ENCODE measurements at places on chromosomes 6 and 20. TPM values are rescaled to one million over a fixed set of nuclear protein-coding genes. Genes with fewer than 3 reads are reported as not detected.

DNA sequence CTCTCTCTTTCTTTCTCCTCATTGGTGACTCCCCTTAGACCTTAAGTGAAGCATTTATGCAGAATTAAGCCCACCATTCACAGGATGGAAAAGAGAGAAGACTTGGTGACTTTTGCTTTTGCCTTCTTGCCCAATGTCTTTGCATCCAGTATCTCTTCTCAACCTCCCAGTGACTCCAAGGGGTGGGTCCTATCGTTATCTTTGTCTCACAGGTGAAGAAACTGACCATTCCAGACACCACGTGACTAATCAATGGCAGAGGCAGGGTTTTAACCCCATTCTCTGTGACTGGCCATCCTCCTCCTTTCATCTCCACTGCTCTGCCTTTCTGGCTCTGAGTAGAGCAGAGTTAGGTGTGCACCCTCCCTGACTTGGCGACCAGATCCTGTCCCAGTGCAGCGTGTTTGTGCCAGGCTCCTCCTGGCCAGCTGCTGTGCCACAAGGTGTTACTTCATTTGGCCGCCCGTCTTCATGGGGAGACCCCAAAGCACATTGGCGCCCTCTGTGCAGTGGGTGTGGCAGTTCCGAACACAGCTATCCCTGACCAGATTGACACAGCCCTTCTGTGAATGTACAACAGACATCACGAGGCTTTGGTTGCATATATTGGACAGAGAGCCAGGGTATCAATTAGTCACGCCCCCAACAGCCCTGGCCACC lies 501.3 kb downstream of the CD83 start:
- no peak for DNase-seq

DNA sequence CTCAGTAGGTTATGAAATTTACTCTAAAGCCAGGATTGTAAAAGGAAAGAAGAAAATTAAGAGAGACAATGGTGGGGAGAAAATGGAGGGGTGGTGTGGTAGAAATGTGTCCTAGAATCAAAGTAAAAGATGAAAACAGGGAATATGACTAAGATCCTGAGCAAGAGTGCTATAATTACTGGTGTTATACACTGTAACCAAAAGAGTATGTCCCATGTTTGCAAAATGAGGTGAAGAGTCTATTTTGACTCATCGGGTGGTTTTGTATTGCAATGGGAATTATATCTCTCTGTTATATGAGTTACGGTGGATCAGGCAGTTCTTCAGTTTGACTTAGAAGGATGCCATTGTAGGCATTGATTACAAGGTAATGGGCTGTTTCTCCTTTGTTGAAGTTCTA lies 8.5 kb downstream of the L3MBTL3 start:
- DNase-seq: no peak

GRCh38 chr6:53130569-53131290 lies 17.9 kb downstream of the GCM1 start:
- DNase-seq: no peak

GRCh38 chr6:124203101-124203811 lies 399.6 kb downstream of the NKAIN2 start:
- no peak for DNase-seq

GRCh38 chr6:33827546-33828451 lies 24.0 kb upstream of the MLN start:
- DNase-seq: no peak

- DNase-seq: no peak
Measured at GRCh38 chr20:53045941-53046340, 73.8 kb downstream of the TSHZ2 start.

GRCh38 chr6:138110229-138110628 lies 3.0 kb upstream of the PERP start:
- DNase-seq: no peak

DNA sequence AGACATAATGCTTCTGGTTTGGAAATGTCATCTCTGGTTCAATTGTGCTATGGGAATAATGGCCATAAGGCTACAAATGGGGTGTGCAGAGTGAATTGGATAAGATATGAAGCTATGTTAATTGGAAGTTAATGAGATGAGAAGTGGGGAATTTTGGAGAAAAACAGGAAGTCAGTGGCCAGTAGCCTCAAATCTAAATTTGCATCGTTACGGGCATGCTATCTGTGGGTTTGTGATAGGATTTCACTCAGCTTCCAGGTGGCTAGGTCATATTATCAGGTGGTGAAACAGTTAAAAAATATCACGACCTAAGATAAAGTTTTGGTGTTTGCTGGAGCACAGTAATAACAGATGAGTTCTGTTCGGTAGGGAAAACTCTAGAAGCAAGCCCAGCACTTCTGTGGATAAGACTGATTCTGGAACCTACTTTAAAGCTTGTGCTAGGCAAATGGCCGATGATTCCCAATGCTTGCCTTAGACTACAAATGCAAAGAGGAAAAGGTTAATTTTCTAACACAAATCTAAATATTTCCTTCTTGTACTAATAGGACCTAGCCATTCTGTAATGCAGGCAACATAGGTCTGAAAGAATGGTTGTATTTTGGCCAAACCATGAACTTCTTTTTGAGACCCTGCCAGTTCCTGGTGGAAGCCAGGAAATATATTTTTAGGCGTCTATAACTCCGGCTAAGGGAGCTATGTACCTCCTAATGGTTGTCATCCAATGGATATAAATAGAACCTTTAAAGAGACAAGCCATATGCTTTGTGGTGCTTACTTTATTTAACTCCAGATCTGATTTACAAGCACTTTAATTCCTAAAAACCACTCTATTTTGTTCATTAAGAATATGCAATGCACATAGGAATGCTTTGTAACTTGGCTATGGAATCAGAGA lies 111.0 kb downstream of the PLCB1 start:
- DNase-seq: no peak

- DNase-seq: no peak
Measured at GRCh38 chr6:33079580-33079979, 3.8 kb downstream of the HLA-DPB1 start.

GRCh38 chr6:72976484-72976883 lies 248.8 kb downstream of the KHDC1L start:
- no peak for DNase-seq

DNA sequence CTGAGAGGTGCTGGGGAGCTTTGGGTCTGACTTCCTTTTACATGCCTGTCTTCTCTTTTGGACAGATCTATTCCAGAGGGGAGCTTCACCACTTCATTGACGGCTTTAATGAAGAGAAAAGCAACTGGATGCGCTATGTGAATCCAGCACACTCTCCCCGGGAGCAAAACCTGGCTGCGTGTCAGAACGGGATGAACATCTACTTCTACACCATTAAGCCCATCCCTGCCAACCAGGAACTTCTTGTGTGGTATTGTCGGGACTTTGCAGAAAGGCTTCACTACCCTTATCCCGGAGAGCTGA lies 13.1 kb downstream of the PRDM1 start:
- DNase-seq: no peak

- peak; percentile 38 for DNase-seq
Measured at GRCh38 chr6:5135788-5136376, 50.7 kb downstream of the PPP1R3G start.

- no peak for DNase-seq
Measured at GRCh38 chr6:104506429-104506828, 353.3 kb downstream of the HACE1 start.

DNA sequence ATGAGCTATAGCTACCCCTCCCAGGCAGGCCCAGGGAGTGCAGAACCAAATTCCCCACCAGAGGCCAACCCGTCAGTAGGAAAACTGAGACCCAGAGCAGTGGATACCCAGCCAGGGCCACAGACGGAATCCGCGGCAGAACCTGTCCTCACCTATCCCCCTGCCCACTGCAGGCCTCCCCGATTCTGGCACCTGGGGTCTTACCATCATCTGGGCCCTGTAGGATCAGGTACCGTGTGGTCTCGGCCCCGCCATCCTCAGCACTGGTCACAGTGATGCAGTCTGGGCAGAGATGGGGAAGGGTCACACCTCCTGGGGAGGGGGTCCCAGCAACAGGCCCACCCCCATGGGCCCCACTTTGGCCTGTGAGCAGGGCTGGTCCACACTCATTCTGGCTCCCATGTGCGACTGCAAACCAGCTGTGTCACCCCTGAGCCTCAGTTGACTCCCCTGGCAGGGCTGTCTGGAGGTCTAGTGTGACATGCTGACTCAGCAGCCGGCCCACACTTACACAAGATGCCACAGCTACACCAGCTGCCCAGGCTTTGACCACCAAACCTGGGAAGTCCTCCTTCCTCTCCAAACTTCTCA lies 3.8 kb downstream of the ZNF335 start:
- DNase-seq: no peak

- no peak for DNase-seq
Measured at GRCh38 chr6:142744836-142745235, 200.1 kb downstream of the HIVEP2 start.

DNA sequence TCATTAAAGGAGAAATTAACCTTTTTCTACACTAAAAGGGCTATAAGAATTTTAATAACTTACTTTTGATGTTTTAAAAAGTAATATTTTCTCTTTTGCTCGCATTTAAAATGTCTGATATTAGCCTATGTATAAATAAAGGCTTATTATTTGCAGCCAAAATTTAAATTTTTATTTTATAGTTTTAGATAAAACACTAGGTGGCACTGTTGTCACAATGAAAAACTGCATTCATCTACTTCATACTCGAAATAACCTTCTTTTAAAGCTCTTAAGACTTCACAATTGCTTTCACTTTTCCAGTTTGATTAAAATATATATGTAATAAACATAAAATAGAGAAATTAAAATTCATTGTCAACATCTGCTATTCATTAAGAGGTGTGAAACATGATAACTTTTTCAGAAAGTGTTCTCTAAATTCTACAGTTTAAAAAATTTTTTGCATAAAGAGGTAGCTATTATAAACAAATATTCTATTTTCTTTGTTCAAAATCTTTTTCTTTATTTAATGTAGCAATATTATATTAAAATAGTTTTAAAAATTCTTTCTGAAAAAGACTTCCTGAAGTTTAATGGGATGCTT lies 78.8 kb upstream of the DEFB112 start:
- DNase-seq: peak; percentile 26

- DNase-seq: no peak
Measured at GRCh38 chr20:48858075-48858790, 30.4 kb upstream of the PREX1 start.

GRCh38 chr6:4316867-4317400 lies 181.6 kb upstream of the ECI2 start:
- peak; percentile 86 for DNase-seq

- no peak for DNase-seq
Measured at GRCh38 chr6:89669002-89669401, 30.5 kb upstream of the LYRM2 start.

GRCh38 chr6:43747784-43748183 lies 22.2 kb upstream of the VEGFA start:
- no peak for DNase-seq

- no peak for DNase-seq
Measured at GRCh38 chr6:3617192-3617631, 134.3 kb downstream of the PXDC1 start.

- DNase-seq: no peak
Measured at GRCh38 chr20:8670893-8671215, 398.0 kb upstream of the PLCB4 start.

DNA sequence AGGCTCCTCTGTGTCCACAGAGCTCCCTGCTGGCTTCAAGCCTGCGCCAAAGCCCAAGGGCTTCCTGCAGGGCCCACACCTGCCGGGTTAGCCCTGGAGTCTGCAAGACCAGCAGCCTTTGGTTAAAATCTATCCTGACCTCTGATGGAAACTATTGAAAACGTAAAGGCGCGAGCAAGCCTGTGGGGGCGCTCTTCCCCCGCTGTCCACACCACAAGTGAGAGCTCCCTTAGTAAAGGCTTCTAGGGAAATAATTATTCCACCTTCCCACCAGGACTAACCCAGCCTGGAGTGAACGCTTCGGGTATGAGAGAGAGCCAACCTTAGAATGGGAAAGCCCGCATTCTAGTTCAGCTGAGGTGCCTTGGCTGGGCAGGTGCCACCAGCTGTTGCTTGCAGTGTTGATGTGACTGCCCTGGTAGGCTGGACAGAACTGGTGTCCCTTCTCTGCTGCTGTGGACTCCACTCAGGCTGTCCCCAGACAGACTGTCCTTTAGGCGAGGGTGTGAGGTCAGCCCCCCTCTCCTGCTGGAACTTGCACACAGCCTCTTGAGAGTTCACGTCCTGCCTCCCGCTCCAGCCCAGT lies 68.7 kb downstream of the SYTL3 start:
- no peak for DNase-seq

DNA sequence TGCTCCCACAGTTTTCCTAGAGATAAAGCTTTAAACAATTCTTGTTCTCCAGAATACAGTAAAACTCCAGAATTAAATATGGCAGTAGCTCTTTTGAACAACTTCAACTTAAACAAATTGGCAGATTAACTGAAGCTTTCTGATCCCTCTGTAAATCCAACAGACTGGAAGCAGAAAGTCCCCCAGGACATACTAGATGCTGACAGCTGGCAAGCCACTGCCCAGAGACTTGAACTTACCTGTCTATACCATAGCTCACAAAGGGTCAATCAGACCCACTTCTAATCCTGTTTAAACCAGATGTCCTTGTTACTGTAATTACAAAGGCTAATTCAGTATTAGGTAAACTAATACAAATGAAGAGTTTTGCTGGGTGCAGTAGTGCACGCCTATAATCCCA lies 12.3 kb downstream of the GPLD1 start:
- no peak for DNase-seq

GRCh38 chr6:159074120-159074684 lies 29.4 kb upstream of the TAGAP start:
- peak; percentile 65 for DNase-seq

- DNase-seq: no peak
Measured at GRCh38 chr20:17369506-17369905, 142.7 kb downstream of the PCSK2 start.

CRIP3 gene
- total RNA-seq: not detected

HELZ2 gene
- 12.3 TPM for total RNA-seq

DAAM2 gene
- total RNA-seq: 9.6 TPM

MDFI gene
- 0.72 TPM for total RNA-seq

ENPP5 gene
- total RNA-seq: 0.89 TPM

TOX2 gene
- total RNA-seq: 0.12 TPM

PPP1R14C gene
- total RNA-seq: not detected

VGLL2 gene
- total RNA-seq: 0.50 TPM

SEC23B gene
- 45.8 TPM for total RNA-seq

THBD gene
- total RNA-seq: 0.04 TPM

Data from H4 (cell line).